ENCODE measurements at places on chromosomes 13 and 19.

GRCh38 chr19:33789344-33789743 lies 7.3 kb upstream of the KCTD15 start:
- DNase-seq: no peak

DNA sequence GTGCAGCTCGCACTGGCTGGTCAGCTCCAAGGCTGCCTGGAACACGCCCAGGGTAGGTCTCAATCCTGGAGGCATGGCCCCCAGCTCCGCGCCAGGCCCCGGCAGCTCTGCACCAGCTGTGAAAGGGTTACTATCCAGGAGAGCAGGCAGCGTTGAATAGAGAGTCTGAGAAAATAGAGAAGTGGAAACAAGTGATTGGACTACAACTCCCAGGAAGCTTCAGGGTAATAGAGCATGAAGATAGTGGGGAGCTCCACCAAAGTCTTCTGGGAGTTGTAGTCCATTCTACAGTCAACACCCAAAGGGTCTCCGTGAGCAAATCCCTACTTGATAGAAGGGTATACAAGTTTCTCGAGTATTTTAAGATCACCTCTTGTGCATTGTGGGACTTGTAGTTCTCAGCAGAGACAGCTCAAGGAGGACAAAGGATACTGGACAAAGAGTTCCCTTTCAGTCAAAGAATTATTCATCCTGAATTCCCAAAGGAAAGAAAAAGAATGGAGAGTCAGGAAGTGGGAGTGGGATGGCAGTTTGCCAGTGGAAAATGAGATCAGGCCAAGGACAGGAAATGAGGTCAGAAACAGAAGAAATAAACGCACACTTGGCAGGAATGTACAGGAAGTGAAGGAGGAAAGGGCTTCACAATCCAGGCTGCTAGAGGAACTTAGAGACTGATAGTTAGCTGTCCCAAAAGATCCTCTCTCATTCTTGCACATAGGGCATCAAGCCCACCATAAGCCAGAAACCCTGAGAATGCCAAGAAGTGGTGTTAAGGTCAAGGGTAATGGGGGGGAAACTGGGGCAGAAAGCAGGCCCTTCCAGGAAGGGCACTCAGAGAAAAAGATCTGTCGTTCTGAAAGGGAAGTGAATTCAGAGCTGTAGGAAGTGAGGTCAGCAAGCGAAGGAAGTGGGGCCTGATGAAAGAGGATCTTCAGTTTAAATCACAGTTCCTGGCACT lies 5.5 kb upstream of the MAMSTR start:
- DNase-seq: peak; percentile 87

DNA sequence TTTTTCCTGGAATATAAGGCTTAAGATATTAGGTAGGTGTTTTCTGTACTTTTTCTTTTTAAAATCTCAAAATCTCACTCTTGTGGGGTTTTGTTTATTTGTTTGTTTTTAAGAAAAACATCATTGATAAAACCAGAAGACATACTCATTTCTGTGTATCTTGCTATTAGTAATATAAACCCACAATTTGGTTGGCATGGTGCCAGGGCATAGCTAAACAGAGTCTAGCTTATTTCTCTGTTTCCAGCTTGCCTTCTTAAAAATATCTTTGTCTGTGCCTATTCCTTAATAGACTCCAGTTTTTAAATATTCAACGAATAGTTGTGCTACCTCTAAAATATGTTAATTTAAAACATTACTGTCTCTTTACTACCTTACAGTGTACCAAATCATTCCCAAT lies 1121.9 kb upstream of the PCDH20 start:
- no peak for DNase-seq

- no peak for DNase-seq
Measured at GRCh38 chr13:107203146-107203847, 635.4 kb upstream of the ARGLU1 start.

- no peak for DNase-seq
Measured at GRCh38 chr13:99730403-99730802, 229.1 kb downstream of the TM9SF2 start.

- DNase-seq: no peak
Measured at GRCh38 chr13:110566171-110566570, 4.6 kb upstream of the RAB20 start.

DNA sequence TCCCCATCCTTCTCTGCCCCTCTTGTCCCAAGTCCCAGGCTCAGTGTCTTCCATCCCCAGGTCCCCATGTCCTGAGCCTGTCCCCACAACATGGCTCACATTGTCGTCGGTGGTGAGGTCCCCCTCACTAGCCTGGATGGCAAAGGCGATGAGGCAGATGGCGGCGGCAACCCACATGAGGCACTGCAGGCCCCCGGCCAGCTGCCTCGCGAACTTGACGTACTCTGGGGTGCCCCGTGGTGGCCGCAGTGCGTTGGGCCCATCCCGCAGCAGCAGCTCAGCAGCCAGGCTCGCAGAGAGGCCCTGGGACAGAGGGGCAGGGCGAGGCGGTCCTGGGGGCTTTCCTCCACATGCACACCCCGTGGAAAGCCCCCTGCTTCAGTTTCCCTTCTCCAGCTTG lies 1.1 kb downstream of the ATP4A start:
- DNase-seq: no peak

DNA sequence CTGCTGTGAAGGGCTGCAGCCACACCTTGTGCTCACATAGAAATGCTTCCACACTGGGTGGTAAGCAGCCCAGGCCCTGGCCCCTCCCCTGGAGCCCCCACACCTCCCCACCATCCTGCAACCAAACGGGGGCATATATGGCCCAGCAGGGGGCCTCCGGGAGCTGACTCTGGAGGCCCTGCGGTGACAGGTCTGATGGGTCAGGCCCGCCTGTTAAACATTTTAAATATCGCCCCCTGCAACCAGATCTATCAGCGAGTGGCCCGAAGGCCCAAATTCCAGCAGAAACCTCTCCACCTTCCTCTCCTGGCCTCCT lies 48.0 kb upstream of the KATNAL1 start:
- DNase-seq: no peak

GRCh38 chr13:88979465-88980175 lies 1308.4 kb downstream of the SLITRK5 start:
- no peak for DNase-seq

- no peak for DNase-seq
Measured at GRCh38 chr13:45833663-45834375, 17.7 kb downstream of the SIAH3 start.

DNA sequence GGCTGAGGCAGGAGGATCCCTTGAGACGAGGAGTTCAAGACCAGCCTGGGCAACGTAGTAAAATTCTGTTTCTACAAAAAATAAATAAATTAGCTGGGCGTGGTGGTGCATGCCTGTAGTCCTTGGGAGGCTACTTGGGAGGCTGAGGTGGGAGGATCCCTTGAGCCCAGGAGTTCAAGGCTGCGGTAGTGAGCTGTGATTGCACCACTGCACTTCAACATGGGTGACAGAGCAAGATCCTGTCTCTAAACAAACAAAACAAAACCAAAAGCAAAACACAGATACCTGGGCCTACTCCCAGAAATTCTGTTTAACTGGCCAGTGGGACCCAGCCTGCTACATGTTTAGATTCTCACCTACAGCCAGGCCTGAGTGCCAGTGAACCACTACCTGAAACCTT lies 74.6 kb upstream of the MEDAG start:
- no peak for DNase-seq

- DNase-seq: no peak
Measured at GRCh38 chr19:52990759-52991418, 22.8 kb upstream of the ERVV-1 start.

GRCh38 chr19:54478677-54479266 lies 5.7 kb upstream of the CDC42EP5 start:
- no peak for DNase-seq

GRCh38 chr13:27489456-27489855 lies 39.1 kb upstream of the MTIF3 start:
- DNase-seq: no peak

DNA sequence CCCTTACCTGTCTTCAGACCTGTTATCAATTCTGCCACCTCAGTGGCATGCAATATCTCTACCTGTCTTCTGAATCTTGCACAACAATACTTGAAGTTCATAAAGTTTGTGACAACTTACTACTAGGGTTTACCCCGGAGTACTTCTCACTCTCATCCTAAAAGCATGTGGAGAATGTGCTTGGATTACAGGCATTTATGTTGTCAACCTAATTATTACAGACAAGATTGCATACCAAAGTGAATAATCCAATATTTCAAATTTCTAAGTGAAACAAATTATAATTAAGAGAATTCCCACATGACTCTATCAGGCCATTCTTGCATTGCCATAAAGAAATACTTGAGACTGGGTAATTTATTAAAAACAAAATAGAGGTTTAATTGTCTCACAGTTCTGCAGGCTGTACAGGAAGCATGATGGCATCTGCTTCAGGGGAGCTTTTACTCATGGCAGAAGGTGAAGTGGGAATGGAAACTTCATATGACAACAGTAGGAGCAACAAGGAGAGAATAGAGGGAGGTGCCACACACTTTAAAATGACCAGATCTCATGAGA lies 661.0 kb upstream of the SPRY2 start:
- no peak for DNase-seq

GRCh38 chr13:86559901-86560300 lies 760.7 kb upstream of the SLITRK6 start:
- no peak for DNase-seq

DNA sequence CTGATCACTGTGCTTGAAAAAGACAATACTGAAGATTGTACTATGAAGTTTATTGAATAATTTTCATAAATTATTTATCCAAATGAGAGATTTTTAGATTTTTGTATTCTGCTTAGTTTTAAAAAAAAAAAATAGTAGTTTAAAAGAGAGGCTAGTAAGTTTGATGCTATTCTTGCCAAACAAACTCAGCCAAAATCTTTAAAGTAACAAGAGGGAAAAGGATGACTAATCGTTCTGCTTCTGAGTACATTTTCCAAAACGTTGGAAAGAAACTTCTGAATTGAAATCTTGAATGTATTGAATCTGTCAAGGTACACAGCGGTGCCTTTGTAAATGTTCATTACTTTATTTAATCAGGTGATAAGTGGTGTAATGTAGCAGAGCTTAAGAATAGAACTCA lies 34.4 kb downstream of the NUP58 start:
- no peak for DNase-seq

DNA sequence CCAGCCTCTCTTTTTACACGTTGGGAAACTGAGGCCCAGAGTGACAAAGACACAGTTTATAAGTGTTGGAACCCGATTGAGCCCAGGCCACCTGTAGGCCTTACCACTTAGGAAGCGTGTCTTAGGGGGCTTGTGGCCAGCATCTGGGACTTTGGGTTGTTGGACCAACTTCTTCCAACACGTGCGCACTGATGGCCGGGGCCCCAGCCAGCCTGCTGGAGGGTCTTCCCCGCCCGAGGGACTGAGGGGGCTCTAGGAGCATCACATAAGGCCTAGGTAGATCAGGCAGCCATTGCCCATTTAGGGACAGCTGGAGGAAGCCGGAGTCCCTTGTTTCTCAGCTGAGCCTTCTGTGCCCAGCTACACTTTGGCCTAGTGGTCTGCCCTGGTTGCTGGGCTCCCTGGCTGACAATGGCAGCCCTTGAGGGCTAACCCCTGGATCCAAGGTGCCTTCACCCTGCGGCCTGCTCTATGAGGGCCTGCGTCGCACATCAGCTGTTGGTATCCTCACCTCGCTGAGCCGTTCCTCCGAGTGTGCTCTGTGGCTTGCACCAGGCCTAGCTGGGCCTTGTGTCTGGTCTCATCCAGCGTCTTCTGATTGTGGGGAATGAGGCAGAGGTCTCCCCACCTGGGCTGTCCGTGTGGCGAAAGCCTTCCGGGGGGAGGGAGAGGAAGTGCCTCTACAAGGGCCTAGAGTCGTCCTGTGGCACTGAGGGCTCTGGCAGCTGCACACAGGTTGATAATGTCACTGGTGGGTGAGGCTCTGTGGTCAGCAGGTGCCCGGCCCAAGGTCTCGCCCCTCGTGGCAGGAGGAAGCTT lies 1.2 kb downstream of the RAB11B start:
- DNase-seq: no peak

GRCh38 chr19:5967994-5968430 lies 9.9 kb downstream of the RANBP3 start:
- DNase-seq: peak; percentile 39

GRCh38 chr13:95355494-95355893 lies 54.2 kb upstream of the ABCC4 start:
- peak; percentile 20 for DNase-seq

DNA sequence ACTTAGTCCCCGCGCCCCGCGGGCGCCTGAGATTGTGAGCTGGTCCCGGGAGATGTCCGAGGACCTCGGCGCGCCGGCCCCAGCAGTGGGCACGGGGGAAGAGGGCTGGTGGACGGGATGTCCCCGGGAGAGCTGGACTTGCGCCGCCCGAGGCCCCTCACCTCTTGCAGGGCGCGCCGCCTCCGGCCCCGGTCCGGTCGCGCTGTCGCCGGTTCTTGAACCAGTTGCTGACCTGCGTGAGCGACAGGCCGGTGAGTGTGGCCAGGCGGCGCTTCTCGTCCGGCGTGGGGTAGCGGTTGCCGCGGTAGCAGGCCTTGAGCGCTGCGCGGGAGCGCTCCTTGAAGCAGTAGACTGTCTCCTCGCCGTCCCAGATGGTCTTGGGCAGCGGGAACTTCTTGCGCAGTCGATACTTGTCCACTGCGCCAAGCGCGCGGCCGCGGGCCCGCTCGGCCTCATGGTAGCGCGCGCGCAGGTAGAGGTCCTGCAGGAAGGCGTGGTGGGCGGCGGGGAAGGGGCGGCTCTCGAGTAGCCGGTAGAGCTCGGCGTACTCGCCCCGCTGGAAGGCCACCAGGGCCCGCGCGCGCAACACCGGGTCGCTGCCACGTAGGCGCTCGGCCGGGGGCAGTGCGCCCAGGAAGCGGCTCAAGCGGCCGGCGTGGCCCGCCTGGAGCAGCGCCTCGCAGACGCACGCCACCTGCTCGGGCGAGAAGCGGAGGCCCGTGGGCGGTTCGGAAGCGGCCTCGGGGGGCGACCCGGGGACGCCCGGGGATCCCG lies 984 bp downstream of the SIX5 start:
- no peak for DNase-seq

GRCh38 chr19:45419396-45419795 lies 4.3 kb downstream of the ERCC1 start:
- DNase-seq: no peak
